GM23248 (cell line): ENCODE measurements at places on chromosomes 12 and 14. TPM values are rescaled to one million over a fixed set of nuclear protein-coding genes. Genes with fewer than 3 reads are reported as not detected.

FAM90A1 gene
- total RNA-seq, result not detected in 2 replicates

GRCh38 chr12:109948368-109948767 is 47.8 kb downstream of the GIT2 start:
- H3K27ac ChIP-seq, result peak overlapping the region; percentile 15; the same call in 1 of the 2 replicates
- no peak overlapping the region for H3K4me3 ChIP-seq
- H3K4me1 ChIP-seq, result peaks cover 65% of the 10 kb centered on the region

GRCh38 chr14:105013150-105013785 is 7.6 kb downstream of the CDCA4 start:
- no peaks in the 10 kb centered on the region for H3K4me1 ChIP-seq
- H3K27ac ChIP-seq, result no peak overlapping the region
- H3K36me3 ChIP-seq, result peaks cover 6% of the 10 kb centered on the region; the same call in 1 of the 2 replicates
- no peaks in the 10 kb centered on the region for H3K27me3 ChIP-seq
- no peak overlapping the region for H3K4me3 ChIP-seq

DNA sequence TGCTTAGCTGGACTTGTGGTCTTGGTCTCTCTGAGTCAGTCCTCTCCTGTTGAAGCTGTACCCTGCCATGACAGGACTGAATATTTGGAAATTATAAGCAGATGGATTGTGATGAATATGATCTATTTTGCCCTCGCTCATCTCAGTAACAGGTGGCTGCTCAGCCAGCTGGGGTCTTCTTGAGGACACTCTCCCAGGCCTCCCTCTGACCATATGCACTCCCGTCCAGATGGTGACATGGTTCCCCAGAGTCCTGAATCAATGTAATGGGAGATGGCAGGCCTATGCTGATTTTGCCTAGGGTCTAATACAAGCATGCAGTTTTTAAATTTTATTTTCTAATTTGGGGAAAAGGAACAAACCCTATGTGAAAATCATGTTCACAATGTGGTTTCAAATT is 63.1 kb upstream of the TRHDE start:
- H3K4me3 ChIP-seq, result no peak overlapping the region
- no peaks in the 10 kb centered on the region for H3K4me1 ChIP-seq
- no peaks in the 10 kb centered on the region for H3K27me3 ChIP-seq
- H3K27ac ChIP-seq, result no peak overlapping the region
- DNase-seq, result no peak

KRT76 gene
- total RNA-seq, result not detected in 2 replicates

DNA sequence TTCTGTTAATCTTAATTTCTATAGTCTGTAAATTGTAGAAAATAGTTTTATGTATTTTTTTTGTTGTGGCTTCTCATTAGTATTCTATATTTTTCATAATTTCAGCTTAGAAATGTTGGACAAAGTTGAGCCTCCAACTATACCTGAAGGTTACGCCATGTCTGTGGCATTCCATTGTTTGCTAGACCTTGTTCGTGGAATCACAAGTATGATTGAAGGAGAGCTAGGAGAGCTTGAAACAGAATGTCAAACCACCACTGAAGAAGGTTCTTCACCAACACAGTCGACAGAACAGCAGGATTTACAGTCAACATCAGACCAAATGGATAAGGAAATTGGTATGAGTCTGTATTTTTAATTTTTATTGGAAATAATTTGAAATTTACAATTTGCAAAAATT is 65.7 kb downstream of the MON2 start:
- H3K27me3 ChIP-seq, result no peaks in the 10 kb centered on the region
- no peak overlapping the region for H3K27ac ChIP-seq
- DNase-seq, result no peak
- H3K4me3 ChIP-seq, result no peak overlapping the region

- H3K4me3 ChIP-seq, result no peak overlapping the region
- no peak overlapping the region for H3K27ac ChIP-seq
Observed at GRCh38 chr14:102717276-102717675, 60.0 kb upstream of the TRAF3 start.

DNA sequence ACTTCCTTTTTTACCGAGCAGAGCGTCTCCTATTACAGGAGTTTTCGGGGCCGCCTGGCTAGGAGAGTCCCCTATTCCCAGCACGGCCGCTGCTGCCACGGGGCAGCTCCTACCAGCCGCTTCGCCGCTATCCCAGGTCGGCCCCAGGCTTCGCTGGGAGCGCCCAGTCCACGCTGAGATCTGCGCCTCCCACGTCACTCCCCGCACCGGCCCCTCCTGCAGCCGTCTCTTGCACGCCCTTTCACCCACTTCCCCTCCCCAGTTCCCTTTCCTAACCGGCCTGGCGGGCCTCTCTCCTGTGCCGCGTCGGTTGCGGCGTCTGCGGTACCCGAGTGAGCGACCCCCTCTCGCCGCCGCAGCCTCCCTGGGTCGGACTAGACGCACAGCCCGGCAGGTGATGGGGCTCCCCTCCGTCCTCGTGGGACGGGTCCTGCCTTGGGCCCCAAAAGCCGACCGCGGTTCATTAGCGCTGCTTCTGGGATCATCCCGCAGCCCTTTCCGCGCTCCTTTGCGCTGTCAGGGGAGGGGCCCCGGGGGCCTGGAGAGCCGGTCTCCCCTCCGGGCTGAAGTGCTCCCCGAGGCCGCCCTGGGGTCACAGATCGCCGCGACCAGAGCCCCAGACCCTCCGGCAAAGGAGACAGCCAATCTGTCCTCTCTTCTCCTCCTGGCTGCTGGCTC is 1318.4 kb downstream of the TMEM121 start:
- no peaks in the 10 kb centered on the region for H3K27me3 ChIP-seq
- no peaks in the 10 kb centered on the region for H3K36me3 ChIP-seq
- H3K4me3 ChIP-seq, result peak overlapping the region; percentile 55
- no peak overlapping the region for H3K27ac ChIP-seq

GRCh38 chr12:100484183-100484886 is 10.7 kb downstream of the NR1H4 start:
- H3K4me1 ChIP-seq, result no peaks in the 10 kb centered on the region
- no peaks in the 10 kb centered on the region for H3K27me3 ChIP-seq

DNA sequence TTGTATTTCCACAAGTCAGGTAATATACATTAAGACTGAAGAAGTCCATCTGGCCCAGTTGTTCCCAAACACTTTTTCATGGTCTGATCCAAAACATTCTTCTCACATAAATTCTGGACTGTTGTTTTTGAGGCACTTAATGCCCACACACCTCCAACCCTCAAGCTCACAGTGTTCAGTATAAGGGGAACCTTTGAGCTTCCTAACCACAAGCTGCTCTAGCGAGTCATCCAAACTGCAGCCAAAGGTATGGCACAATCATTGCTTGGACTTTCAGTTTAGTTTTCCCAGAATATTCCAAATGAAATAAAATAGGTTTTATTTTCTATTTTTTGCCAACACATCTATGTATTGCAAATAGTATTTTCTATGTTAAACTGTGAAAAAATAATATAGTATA is 103.0 kb downstream of the PUS7L start:
- no peak overlapping the region for H3K4me3 ChIP-seq
- no peaks in the 10 kb centered on the region for H3K36me3 ChIP-seq
- H3K27ac ChIP-seq, result no peak overlapping the region
- no peaks in the 10 kb centered on the region for H3K4me1 ChIP-seq
- DNase-seq, result peak; percentile 50
- peaks cover 12% of the 10 kb centered on the region for H3K27me3 ChIP-seq

- H3K4me1 ChIP-seq, result peaks cover 26% of the 10 kb centered on the region
- no peaks in the 10 kb centered on the region for H3K27me3 ChIP-seq
- no peaks in the 10 kb centered on the region for H3K36me3 ChIP-seq
- no peak for DNase-seq
Observed at GRCh38 chr12:52838609-52839435, 4.7 kb upstream of the KRT79 start.

GRCh38 chr12:4653257-4653656 is 4.3 kb downstream of the NDUFA9 start:
- H3K27ac ChIP-seq, result no peak overlapping the region
- H3K4me3 ChIP-seq, result no peak overlapping the region
- H3K27me3 ChIP-seq, result no peaks in the 10 kb centered on the region
- peaks cover 8% of the 10 kb centered on the region for H3K4me1 ChIP-seq

- no peaks in the 10 kb centered on the region for H3K4me1 ChIP-seq
- no peak overlapping the region for H3K27ac ChIP-seq
- H3K36me3 ChIP-seq, result no peaks in the 10 kb centered on the region
- no peaks in the 10 kb centered on the region for H3K27me3 ChIP-seq
- no peak for DNase-seq
Observed at GRCh38 chr12:41988715-41989114, 156.0 kb downstream of the GXYLT1 start.

- no peaks in the 10 kb centered on the region for H3K36me3 ChIP-seq
- peak; percentile 16 for DNase-seq
- H3K27ac ChIP-seq, result no peak overlapping the region
- H3K4me3 ChIP-seq, result peak overlapping the region; percentile 81
- H3K4me1 ChIP-seq, result peaks cover 16% of the 10 kb centered on the region
Observed at GRCh38 chr12:12613344-12613743, 1.7 kb downstream of the CREBL2 start.

KRT74 gene
- not detected in 2 replicates for total RNA-seq

GRCh38 chr14:53103636-53104340 is 49.3 kb downstream of the DDHD1 start:
- H3K4me1 ChIP-seq, result 0 out of 2 replicates have a peak, but pooled peaks cover 6% of the 10 kb centered on the region
- DNase-seq, result no peak
- no peaks in the 10 kb centered on the region for H3K36me3 ChIP-seq
- H3K4me3 ChIP-seq, result no peak overlapping the region
- H3K27me3 ChIP-seq, result no peaks in the 10 kb centered on the region

GRCh38 chr12:96210376-96211055 is 16.3 kb downstream of the ELK3 start:
- H3K36me3 ChIP-seq, result no peaks in the 10 kb centered on the region
- H3K4me1 ChIP-seq, result peaks cover 35% of the 10 kb centered on the region
- H3K27me3 ChIP-seq, result no peaks in the 10 kb centered on the region
- no peak for DNase-seq

DNA sequence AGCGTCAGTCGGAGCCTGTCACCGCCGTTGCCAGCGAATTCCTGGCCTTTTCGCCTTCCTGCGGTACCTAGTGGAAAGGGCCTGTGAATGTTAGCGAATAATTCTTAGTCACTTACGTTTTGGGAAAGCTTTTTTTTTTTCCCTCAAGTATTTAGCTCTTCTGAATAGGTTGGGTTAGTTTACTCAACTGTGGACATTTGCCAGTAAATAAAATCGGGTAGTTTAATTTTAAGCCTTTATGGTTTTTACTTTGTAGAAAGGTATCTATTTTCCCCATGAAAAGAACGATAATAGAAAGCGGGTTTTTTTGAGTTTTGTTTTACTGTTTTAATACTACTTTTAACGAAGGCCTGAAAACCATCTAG is 1.7 kb downstream of the YY1 start:
- H3K36me3 ChIP-seq, result no peaks in the 10 kb centered on the region; the same call in 1 of the 2 replicates
- peaks cover 41% of the 10 kb centered on the region for H3K4me1 ChIP-seq
- no peak for DNase-seq
- H3K4me3 ChIP-seq, result peak overlapping the region; percentile 90
- no peaks in the 10 kb centered on the region for H3K27me3 ChIP-seq

DNA sequence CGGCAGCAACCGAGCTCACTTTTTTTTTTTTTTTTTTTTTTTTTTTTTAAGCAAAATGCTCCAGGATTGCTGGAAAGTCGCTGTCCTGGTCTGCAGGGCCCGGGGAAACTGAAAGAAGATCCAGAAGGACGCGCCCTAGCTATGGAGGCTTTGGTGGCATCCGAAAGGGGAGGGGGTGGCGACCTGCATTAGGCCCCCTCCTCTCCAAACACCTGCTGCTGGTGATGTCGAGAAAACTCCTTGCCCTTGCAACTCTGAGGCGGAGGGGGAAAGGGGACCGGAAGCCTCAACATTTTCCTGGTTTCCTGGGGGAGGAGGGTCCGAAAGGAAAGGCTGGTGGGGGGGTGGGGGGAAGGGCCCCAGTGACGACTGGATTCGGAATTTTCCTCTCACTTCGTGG is 421.1 kb downstream of the VRK1 start:
- H3K27ac ChIP-seq, result no peak overlapping the region
- H3K4me1 ChIP-seq, result no peaks in the 10 kb centered on the region
- peak overlapping the region; percentile 65; the same call in 1 of the 2 replicates for H3K4me3 ChIP-seq
- H3K36me3 ChIP-seq, result no peaks in the 10 kb centered on the region
- no peak for DNase-seq
- peaks cover 12% of the 10 kb centered on the region for H3K27me3 ChIP-seq

GRCh38 chr12:78330131-78330530 is 499.4 kb downstream of the NAV3 start:
- H3K4me1 ChIP-seq, result no peaks in the 10 kb centered on the region
- DNase-seq, result no peak
- no peaks in the 10 kb centered on the region for H3K27me3 ChIP-seq
- no peaks in the 10 kb centered on the region for H3K36me3 ChIP-seq
- no peak overlapping the region for H3K4me3 ChIP-seq

CLEC4A gene
- total RNA-seq, result not detected in 2 replicates

DNA sequence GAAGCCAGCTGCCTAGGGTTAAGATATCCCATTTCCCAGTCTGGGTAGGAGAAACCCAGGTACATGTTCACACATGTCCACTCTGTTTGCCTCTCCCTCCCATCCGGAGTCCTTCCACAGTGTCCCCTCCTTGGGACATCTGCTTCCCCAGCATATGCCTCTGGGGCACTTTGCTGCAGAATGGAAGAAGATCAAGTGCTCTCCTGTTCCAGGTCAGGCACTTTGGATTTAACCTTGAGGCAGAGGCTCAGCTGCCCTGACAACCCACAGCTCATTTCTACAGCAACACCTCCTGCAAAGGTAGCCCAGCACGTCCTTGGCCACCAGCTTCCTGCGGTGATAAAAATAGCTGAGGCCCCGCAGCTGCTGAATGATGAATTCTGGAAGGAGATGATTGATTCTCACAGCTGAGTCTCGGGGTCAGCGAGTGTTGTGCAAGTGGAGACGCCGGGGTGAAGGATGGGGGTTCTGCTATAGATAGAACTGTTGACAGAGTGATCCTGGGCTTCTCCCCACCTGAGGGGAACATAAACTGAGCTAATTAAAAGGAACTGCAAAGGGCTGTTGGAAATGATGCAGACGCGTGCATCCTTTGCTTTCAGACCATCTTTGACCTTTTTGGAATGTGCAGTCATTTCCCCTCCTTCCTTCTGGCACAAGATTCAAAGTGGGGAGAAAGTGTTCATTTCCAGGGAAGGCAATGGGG is 145.0 kb downstream of the SLC38A6 start:
- no peak overlapping the region for H3K27ac ChIP-seq
- no peaks in the 10 kb centered on the region for H3K27me3 ChIP-seq
- no peaks in the 10 kb centered on the region for H3K36me3 ChIP-seq
- no peak for DNase-seq
- peaks cover 3% of the 10 kb centered on the region; the same call in 1 of the 2 replicates for H3K4me1 ChIP-seq
